ENCODE measurements at places on chromosomes 13 and 19.

DNA sequence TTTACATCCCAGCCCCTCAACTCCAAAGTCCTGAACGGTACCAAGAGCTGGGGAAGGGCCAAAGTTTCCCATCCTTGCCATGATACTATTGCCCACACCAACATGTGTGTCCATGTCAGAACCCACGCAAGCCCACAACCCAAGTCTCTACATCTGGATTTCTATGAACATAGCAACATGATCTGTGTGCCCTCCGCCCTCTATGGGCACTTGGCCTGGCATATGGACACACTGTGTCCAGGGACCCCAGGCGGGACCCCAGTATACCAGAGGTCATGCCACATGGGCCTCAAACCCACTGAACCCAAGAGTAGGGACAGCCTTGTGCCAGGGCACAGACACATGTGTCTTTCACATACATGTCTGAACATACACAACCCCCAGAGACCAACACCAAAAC, 2.0 kb downstream of the LRFN1 start:
- no peak for DNase-seq

- DNase-seq = peak; percentile 26
These were observed 5.4 kb downstream of the DDX39A start for GRCh38 chr19:14413693-14414181.

DNA sequence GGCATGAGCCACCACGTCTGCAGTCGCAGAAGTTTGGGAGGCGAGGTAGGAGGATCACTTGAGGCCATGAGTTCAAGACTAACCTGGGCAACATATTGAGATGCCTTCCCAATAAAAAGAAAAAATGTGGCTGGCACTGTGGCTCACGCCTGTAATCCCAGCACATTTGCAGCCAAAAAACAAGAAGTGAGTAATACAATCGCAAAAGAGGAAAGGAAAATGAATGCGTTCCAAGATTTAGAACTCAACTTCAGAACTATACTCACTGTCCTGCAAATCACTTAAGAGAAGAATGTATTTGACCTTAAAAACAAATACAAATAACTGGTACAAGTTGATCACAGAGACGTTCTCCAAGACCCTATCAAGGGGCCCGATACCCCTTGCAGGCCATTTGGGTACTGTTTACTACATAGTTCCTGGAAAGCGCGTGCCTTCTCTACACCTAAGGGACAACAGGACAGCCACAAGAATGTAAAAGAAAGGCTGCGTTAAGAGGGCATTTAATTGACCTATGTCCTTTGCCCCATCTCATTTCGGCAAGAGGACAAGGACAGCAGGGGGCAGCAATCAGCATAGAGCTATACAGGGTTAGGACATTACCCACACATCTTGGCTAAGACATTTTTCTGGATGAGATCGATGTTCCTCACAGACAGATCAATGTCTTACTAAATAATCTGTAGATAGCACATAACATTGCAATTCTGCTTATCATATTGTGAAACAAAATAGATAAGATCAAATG, 41.3 kb downstream of the FLT3 start:
- DNase-seq = no peak

GRCh38 chr13:20940083-20940482, 37.5 kb upstream of the XPO4 start:
- no peak for DNase-seq

DNA sequence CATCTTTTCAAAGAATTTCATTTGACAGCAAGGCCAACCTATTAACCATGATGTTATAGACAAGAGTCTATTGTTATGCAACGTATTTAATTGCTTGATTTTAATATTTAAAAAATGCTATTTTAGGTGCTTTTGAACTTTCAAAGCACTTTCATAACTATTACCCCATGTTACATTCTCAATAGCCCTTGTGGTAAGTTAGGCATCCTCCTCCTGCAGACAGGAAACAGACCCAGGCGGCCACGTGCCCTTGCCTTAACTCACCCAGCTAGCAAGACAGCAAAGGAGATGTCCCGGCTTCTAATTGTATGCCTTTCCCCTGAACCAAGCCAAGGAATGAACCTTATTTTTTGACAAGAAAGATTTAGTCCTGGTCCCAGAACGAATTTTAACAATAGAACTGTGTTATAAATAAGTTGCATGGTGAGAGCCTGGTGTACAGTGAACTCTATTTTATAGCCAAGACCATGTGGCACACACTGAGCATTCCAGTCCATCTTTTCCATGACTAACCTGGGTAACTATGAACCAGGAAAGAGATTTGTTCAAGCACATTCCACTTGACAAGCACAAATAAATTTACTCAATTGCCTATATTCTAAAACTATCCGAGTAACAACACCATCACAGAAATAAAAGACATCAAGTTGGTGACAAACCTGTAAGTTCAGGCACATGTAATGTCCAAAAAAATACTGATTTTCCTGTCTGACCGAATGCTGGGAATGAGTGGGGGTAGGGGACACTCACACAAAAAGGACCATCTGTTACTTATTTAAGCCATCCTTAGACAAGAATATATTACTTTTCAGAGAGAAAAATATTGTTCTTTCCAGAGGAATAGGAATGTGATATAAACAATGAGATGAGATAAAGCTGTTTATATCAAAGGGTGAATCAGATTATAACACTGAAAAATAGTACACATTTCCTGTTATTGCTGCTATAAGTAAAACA, 163.0 kb downstream of the EFNB2 start:
- no peak for DNase-seq

DNA sequence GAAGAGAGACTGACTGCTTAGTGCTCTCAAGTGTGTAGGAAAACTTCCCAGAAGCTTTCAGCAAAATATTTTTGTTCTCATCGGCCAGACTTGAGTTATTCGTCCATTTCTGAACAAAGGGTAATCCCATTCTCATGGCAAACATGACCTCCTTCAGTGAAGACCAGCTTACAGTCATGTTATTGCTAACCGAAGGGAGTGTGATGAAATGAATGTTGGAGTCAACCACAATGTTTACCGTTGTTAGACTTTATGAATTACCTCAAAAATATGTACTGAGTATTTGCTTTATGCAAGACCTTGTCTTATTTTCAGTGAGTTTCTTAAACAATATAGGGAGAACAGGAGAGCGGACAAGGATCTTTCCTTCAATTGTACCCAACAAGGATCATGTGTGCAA, 228.6 kb downstream of the LMO7 start:
- DNase-seq = no peak

DNA sequence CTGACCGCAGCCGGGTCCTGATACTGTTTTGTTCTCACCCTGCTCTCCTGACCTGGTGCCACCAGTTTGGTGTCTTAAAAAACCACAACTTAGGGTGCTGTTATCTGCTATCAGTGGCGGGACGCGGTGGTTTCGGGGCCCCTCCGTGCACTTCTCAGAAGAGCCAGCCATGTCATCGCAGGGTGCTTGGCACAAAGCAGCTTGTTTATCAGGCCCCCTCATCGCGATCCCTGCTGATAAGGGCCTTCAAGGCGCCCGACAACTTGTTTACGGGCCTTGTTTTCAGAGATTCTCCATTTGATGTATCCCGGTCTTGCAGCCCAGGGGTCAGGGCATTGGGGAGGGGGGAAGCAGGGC, 58.1 kb upstream of the KLF2 start:
- DNase-seq = no peak

DNA sequence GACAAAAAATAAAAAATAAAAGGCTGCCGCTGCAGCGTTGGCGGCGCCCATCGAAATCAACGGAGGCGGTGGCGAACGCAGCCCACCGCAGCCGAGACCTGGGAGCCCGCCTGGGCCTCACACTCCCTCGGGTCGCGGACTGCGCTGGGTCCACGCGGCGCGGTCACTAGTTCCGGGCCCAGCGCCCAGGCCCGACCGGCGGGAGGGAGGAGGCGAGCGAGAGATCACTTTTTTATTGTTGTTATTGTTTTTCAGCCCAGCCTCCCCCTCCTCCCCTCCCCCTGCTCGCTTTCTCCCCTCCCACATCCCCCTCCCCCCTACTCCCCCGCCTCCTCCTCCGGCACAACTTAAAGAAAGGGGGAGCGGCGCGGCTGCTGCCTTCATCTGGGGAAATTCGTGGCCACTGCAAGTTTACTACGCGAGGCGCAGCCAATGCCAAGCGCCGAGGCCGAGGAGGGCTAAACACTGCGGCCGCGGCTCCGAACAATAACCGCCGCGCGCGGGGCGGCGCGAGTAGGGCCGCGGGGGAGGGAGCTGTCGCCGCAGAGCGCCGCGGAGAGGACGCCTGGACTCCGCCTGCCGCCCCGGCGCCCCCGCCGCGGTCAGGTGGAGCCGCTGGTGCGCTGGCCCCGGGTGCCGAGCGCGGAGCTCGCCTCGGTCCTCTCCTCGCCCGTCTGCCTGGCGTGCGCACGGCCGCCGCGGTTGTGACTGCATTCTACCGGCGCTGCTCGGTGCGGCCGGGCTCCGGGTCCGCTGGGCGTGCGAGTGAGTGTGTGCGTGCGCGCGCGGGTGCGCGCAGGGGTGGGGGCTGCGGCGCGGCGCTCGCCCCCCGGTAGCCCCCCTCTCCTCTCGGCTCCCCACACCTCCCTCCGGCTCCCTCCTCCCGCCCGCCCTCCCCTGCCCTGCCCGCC, 505 bp upstream of the ZIC2 start:
- peak; percentile 61 for DNase-seq

DNA sequence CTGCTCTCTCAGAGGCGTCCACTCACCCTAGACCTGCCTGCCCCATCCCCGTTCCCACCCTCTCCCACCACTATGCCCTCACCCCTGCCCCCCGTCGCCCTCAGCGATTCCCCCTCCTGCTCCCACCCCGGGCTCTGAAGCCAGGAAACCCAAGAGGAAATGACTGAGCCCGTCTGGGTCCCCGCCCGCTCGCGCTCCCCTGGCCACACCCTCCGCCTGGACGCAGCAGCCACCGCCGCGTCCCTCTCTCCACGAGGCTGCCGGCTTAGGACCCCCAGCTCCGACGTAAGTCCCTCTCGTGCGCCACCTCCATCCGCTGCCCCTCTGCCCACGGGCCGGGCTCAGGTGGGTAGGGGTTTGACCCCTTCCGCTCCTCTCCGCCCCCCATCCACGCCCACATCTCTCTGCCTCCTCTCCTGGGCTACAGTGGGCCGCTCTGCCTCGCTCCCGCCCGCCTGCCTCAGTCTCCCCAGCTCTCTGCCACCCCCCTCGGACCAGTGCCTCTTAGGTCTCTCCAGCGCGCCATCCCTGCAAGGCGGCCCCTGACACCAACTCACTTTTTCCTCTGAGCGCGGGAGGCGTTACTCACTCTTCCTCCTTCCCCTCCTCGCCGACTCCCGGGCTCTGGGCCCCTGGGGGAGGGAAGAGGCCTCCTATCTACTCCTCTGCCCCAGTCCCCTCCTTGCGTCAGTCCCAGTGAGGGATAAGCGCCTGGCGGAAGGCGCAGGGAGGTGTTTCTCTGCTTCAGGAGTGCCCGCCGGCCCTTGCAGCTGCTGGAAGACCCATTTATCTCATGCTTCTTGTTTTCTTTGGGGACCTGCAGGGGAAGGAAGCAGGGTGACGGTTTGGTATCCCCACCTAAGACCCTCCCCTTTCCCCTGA, at the start of gene FXYD5:
Gene FXYD5, plus strand, starts transcription at position 211 of the 882 bp plus-strand sequence. CDS start 816 bp downstream, outside the sequence.
- peak; percentile 17 for DNase-seq
